Stimulated activated CD8-positive, alpha-beta memory T cell treated with anti-CD3 and anti-CD28 coated beads, Interleukin-12 subunit alpha, Interleukin-12 subunit beta, amount 100 ng/mL, for 4 hours (primary cell): ENCODE measurements at places on chromosomes 7 and 10.

- no peak for DNase-seq
Measured at GRCh38 chr7:70267381-70268120, 669.3 kb downstream of the AUTS2 start.

GRCh38 chr10:3745521-3745920 lies 39.5 kb downstream of the KLF6 start:
- no peak for DNase-seq

- no peak for DNase-seq
Measured at GRCh38 chr10:101052285-101052684, 9.5 kb upstream of the KAZALD1 start.

- DNase-seq, result no peak
Measured at GRCh38 chr10:541750-542371, 147.6 kb downstream of the DIP2C start.

DNA sequence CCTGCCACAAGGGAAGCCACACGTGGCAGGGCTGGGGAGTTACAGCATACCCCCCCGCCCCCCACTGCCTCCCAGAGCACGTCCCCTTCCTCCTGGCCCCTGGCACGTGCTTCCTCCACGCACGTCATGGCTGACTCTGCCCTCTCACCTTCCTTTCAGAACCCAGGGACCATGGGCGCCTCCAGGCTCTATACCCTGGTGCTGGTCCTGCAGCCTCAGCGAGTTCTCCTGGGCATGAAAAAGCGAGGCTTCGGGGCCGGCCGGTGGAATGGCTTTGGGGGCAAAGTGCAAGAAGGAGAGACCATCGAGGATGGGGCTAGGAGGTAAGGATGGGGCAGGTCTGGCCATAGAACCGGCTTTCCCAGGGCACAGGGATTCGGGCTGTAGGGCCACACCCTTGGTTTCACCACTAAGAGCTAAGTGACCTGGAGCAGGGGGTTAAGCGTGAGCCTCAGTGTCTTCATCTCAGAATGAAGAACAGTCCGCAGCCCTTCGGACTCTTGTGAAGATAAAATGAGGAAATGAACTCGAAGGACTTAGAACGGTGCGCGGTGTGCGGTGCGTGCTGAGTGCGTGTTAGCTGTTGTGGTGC lies 2.5 kb downstream of the NUDT1 start:
- no peak for DNase-seq

GRCh38 chr10:75530299-75530698 lies 98.9 kb downstream of the LRMDA start:
- no peak for DNase-seq

- no peak for DNase-seq
Measured at GRCh38 chr7:118175740-118176139, 8.2 kb upstream of the LSM8 start.

GRCh38 chr7:131506597-131506996 lies 49.8 kb downstream of the PODXL start:
- DNase-seq, result no peak

- DNase-seq, result no peak
Measured at GRCh38 chr10:34018129-34018528, 683.7 kb upstream of the NRP1 start.

GRCh38 chr10:83545901-83546391 lies 593.4 kb upstream of the GHITM start:
- no peak for DNase-seq

DNA sequence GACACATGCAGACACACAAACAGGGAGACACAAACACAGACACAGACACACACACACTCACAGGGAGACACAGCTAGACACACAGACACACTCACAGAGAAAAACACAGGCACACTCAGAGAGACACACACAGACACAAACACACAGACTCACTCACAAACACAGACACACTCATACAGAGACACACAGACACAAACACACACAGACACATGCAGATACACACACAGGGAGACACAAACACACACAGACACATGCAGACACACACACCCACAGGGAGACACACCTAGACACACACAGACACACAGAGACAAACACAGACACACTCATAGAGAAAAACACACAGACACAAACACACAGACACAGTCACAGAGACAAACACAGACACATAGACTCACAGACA lies 67.9 kb downstream of the ADARB2 start:
- no peak for DNase-seq

- DNase-seq, result no peak
Measured at GRCh38 chr7:134427896-134428295, 31.0 kb downstream of the AKR1B1 start.

DNA sequence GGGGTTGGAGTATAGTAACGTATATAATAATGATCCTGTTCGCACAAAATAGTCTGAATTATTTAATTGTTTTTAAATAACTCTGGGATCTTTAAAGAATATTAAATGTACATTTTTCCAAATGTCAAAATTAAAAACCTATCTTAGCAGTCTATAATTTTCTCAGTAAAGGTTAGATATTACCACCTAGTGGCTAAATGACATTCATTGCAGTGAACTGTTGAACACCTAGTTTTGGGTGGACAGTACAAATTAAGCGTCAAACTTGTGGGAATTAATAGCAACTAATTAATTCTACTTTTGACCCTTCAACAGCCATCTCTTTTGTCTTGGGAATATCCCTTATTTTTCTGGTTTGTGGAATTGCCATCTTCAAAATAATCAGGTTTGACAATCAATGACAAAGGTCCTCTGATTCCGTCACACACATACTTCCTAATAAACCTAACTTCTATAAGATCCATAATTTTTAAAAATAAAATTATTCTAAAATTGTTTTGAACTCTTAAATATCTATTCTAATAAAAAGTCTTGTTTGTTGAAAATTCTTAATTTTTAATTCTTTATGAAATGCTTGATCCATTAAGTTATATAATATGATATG lies 165.7 kb downstream of the SEMA3D start:
- DNase-seq, result no peak

DNA sequence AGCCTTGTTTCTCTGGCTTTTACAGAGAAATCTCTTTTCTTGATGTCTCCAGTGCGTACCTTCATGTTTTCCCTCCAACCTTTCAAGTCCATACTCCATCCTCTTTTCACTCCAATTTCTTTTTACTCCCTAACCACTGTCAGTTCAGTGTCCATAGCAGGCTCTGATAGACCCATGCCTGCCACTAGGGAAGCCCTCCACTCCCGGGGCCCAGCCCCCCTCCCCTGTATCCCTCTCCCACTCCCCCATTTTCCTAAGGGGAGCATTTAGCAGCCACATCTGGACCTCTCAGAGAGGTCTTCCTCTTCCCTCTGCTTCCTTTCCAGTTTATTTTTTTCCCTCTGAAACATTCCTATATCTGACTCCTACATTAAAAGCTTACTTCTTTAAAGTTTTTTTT lies 33.1 kb downstream of the DENND11 start:
- no peak for DNase-seq

GRCh38 chr10:5945561-5946418 lies 31.6 kb downstream of the IL15RA start:
- DNase-seq, result no peak

DNA sequence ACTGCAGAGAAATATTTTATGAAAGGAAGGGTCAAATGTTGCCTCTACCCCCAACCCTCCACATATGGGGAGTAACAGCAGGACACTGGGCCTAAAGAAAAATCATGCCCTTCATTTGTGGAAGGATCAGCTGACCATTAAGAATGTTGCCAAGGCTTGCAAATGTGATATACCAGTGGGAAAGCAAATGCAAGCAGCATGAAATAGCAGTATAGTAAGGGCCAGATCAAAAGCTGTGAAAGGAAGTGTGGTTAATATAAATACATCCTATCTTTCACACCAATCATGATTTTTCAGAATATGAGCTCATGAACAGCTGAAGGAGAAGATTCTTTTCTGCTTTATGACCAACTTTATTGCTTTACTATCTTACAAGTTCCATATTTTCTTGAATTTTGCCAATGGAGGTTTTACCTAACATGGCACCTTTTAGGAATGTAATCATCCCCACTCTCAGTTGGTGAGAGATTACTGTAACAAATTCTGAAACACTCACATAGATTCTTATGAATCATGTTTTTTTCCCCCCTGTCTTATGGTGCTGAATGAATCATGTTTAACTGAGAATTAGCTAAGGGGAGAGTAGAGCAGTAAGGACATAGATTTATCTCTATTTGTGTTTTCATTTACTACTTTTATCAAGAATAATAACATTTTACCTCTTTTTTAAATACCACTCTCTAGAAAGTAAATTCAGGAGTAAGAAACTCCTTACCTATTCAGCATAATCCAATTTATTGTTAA lies 12.1 kb upstream of the ATAD1 start:
- no peak for DNase-seq
